Activated CD8-positive, alpha-beta memory T cell treated with anti-CD3 and anti-CD28 coated beads for 24 hours (primary cell): ENCODE measurements at places on chromosomes 7 and 10.

DNA sequence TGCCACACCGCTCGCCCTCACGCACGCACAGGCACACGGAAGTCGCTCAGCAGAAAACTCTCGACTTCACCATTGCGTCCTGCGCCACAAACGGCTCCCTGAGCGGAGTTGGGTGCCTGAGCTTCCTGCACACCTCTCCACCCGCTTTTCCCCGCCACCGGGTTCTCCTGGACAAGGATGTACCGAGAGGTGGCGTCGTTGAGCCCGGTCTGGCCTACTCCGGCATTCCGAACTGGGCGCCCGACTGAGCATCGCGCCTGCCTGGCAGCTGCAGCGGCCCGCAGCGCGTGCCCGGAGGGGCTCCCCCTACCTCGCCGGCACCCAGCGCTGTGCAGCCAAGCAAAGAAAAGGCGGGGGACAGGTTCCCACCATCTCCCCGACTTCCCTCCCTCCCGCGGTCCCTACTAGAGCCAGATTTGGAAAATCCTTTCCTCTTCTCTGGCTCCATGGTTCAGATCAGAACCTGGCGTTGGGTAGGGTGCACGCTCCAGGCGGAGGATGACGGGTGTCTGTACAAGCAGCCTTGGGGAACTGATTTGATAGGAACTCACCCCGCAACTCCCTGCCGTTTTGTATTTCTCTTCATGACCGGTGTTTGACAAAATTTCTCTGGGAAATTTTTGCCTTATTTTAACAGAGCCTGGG lies 1.7 kb downstream of the SORCS3 start:
- DNase-seq = no peak

GRCh38 chr7:44894888-44895580 lies 9.7 kb upstream of the PURB start:
- DNase-seq = no peak

GRCh38 chr7:23022258-23022769 lies 8.4 kb upstream of the HYCC1 start:
- no peak for DNase-seq

GRCh38 chr7:80883154-80884025 lies 35.5 kb downstream of the SEMA3C start:
- no peak for DNase-seq

DNA sequence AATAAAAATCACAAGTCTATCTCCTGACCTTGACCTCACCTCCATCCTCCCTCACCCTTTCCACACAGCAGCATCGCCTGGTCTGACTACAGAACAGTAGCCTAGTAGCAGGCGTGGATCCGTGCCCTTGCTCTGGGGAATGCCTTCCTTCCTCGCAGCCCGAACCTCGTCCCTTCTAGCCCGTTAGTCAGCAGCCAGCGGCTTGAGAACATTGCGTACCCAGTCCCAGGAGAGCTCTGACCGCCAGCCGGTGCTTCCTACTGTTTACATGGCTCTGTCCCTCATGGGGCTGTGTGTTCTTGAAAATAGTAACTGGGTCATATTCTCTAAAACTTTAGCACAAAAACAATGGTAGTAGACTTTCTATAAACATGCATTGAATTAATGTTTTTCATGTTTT lies 682.7 kb upstream of the IGFBP3 start:
- DNase-seq = no peak

DNA sequence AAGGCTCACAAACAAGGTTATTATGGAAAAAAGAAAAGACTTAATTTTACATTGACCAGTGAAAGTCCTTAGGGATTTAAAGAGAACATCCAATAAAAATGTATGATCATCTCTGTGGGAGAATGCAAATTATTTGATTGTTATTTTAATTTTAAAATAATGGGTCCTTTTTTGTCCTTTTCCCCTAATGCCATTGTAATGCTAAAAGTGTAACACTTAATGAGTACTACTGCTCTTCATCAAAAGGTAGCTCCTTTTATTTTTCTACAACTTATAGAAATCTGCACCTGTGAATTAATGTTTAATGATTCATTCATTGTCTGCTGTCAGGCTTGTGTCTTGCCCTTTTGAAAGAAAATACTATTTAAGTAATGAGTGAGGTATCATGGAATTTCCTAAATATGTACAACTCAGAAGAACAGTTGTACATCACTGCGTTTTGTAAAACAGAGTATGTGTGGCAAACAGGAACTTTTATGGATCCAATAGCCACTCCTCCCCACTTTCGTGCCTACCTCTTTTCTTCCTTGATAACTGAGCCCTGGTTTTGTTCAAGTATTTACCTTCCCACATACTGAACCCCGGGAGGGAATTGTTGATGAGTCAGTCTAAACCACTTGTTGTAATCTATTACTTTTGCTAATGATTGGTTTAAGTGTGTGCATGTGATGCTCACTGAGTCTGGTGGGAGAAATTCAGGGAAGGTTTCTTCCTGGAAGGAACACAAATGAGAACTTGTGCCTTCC lies 19.9 kb upstream of the TRUB1 start:
- DNase-seq = no peak

DNA sequence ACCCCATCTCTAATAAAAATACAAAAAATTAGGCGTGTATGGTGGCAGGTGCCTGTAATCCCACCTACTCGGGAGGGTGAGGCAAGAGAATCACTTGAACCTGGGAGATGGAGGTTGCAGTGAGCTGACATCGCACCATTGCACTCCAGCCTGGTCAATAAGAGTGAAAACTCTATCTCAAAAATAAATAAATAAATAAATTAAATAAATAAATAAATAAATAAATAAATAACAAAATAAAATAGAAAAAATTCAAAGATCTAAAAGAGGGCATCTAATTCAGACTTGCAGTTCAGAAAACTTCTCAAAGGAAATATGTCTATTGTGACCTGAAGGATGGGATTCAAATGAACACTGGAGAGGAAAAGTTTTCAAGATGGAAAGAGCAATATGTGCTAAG lies 1085.1 kb downstream of the SORCS3 start:
- DNase-seq = no peak

- DNase-seq = no peak
Observed at GRCh38 chr10:870564-871166, 60.8 kb downstream of the LARP4B start.

DNA sequence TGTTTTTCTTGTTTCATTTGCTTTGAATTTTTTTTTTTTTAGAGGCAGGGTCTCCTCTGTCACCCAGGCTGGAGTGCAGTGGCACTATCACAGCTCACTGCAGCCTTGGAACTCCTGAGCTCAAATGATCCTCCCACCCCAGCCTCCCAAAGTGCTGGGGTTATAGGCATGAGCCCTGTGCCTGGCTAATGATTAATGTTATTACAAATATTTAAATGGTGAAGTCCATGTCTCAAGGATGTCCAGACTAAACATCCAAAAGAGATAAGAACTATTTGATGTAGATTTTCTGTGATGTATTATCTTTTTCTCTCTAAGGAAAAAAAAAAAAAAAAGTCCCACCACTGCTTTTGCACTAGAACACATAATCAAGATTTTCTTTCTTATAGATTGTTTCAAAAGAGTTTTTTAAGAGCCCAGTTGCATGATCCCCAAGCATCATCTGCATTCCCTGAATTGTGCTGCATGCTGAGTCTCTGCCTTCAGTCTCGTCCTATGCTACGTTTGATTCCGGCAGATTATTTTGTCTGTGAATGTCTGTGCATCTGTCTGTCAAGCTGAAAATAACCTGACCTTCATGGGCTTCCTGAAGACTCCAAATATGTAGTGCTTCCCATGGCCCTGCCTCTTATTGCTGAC lies 33.4 kb downstream of the MACROH2A2 start:
- DNase-seq = no peak

GRCh38 chr10:110209454-110209925 lies 2.1 kb downstream of the MXI1 start:
- DNase-seq = peak; percentile 80

- no peak for DNase-seq
Observed at GRCh38 chr7:39979406-39980073, 29.5 kb downstream of the CDK13 start.

DNA sequence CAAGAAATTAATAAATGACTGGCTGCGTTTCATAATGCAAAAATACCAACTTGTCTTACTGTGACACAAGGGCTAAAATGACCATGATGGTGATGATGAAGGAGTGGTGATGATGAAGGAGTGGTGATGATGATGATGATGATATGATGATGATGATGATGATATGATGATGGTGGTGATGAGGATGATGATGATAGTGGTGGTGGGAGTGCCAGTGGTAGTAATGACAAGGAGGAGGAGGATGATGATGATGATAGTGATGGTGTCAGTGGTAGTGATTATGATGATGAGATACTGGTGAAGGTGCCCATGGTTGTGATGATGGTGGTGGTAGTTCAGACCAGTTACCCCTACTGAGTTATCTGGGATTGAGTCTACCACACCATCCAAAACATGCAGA lies 265.9 kb downstream of the FGFR2 start:
- no peak for DNase-seq

GRCh38 chr10:12022580-12023257 lies 19.9 kb downstream of the UPF2 start:
- DNase-seq = no peak

- no peak for DNase-seq
Observed at GRCh38 chr7:54864663-54865062, 105.7 kb upstream of the SEC61G start.

- no peak for DNase-seq
Observed at GRCh38 chr10:125788156-125789034, 12.8 kb upstream of the MMP21 start.

DNA sequence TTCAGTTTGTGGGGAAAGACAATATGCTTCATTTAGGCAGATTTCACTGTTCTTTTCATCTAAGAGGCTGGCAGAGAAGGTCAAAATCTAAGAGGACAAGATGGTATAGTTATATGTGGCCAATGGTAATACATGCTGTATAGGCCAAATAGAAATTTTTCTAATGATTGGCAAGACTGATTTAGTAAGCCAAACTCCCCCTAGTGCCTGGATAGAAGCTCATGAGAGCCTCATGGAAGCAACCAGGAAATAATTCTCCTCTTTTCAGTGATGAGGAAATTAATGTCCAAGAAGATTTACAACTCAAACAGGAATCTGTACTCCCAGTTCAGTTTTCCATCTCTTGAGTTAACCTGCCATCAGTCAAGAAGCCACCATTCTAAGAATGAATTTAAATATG lies 253.6 kb upstream of the PHF14 start:
- no peak for DNase-seq

- DNase-seq = no peak
Observed at GRCh38 chr10:97376413-97376812, 24.7 kb downstream of the RRP12 start.

GRCh38 chr7:139169816-139170215 lies 60.3 kb upstream of the ZC3HAV1 start:
- DNase-seq = no peak

DNA sequence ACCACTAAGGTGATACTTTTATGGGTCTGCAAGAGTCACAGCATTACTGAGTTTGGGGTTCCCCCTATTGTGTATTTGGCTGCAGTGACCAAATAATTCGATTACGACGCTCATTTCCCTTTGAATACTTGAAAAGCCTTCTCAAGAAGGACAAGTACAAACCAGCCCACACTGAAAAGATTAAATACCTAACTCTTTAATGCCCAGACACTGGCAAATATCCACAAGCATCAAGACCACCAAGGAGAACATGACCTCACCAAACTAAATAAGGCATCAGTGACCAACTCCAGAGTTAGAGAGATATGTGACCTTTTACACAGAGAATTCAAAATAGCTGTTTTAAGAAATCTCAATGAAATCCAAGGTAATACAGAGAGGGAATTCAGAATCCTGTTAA lies 31.8 kb upstream of the SFTPD start:
- no peak for DNase-seq

GRCh38 chr10:75922435-75922834 lies 491.0 kb downstream of the LRMDA start:
- DNase-seq = no peak

GRCh38 chr10:31142026-31142425 lies 110.4 kb upstream of the ZNF438 start:
- no peak for DNase-seq

DNA sequence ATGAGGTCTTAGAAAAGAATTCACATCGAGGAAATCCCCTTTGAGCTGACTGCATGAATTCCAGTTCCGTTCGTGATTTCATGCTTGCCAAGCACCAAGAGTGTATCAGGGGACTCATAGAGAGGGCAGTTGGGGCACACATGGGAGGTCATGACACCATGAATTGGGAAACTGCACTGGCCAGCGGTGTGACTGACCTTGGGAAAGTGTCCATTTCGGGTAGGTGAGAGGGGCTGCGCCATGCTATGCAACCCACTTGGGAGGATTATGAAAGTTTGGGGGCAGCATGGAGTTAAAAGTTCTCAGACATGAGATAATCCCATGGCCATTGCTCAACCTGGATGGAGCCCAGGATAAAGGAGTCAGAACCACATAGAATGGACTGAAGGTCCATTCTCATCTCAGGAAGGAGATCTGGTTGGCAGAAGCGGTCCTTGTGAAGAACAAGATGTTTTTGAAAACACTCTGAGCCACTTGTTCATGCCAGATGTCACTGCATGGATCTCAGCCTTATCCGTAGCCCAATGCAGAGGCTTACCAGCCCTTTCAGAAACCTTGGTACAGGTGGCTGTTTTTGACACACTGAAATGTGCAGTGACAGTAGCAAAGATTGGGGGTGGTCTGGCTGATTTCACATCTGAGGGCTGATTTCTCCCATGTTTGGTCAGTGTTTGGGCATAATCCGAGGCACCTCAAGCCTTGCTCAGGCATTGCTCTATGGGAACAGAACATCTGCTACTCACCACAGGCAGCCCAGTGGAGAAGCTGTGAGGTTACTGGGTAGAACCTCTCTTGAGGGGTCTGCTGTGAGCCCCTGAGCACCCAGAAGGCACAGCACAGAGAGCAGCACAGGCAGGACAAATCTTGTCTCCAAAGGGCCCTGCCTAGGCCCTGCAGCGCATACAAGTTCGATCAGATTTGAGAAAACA lies 252.3 kb downstream of the CXCL12 start:
- no peak for DNase-seq

DNA sequence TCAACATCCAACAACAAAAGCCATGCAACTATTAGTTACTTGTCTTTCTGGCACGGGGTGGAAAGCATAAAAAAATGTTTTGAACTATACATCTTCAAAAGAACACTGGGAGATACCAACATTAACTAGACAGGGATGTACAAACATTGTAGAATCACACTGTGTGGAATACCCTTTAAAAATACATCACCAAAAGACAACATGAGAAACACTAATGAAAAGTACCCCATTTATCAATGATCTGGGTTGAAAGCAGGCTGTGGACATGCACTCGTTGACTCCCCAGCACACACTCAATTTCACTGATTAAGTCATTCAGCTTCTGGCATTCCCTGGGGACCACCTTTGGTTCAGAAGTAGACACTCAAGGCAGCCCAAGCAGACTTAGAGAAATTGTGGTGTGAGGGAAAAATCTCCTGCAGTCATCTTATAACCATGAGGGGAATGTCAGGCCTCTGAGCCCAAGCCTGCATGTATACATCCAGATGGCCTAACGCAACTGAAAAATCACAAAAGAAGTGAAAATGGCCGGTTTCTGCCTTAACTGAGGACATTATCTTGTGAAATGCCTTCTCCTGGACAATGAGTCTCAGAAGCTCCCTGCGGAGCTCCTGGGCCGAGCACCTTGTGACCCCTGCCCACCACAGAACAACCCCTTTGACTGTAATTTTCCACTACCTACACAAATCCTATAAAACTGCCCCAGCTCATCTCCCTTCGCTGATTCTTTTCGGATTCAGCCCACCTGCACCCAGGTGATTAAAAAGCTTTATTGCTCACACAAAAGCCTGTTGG lies 53.0 kb downstream of the CACUL1 start:
- no peak for DNase-seq

- no peak for DNase-seq
Observed at GRCh38 chr7:135943134-135943879, 33.9 kb downstream of the MTPN start.
